Stimulated activated CD4-positive, alpha-beta T cell treated with anti-CD3 and anti-CD28 coated beads, TNF-alpha, amount 100 ng/mL, for 4 hours (primary cell): ENCODE measurements at places on chromosomes 5 and 9.

- no peak for DNase-seq
Measured at GRCh38 chr5:168327994-168328393, 36.5 kb downstream of the WWC1 start.

DNA sequence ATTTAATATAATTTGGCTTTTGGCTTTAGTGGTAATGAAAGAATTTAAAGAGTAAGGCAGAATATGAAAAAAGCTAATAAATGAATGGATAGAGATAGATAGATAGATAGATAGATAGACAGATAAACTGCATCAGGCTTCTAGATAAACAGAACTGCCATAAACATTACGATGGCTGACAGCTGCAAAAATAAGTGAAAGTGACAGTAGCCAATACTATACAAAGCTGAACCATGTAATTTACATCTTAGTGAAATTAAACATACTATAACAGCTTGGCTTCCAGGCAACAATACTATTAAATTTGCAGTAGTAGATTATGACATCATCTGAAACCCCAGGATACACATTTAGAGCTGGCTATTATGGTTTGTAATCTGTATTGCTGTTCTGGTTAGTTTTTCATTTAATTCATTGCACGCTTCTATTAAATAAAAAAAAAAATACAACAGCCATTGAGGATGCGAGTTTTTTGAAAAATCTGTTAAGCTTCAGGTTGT, 1354.8 kb downstream of the PTPRD start:
- DNase-seq, result no peak

DNA sequence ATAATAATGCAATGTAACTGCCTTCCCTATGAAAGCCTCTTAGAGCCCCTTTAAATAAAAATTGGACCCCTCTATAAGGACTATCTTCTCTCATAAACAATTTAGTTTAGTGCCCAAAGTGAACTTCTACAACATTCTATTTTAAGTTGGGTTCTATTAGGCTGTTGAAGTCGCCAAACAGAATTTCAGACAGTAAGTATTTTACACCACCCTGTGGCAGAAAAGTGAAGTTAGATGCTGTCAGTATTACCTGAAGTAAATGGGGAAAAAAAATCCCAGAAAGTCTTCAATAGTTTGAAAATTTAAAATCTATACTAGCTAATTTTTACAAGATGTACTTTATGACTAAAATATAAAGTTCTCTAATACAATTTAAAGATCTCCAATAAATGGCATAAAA, 29.5 kb downstream of the CAAP1 start:
- no peak for DNase-seq

GRCh38 chr5:171129308-171129707, 179.7 kb upstream of the TLX3 start:
- no peak for DNase-seq

GRCh38 chr9:8864545-8864896, 1064.9 kb upstream of the DMAC1 start:
- DNase-seq, result no peak

- no peak for DNase-seq
Measured at GRCh38 chr9:14437354-14438231, 123.7 kb upstream of the NFIB start.

DNA sequence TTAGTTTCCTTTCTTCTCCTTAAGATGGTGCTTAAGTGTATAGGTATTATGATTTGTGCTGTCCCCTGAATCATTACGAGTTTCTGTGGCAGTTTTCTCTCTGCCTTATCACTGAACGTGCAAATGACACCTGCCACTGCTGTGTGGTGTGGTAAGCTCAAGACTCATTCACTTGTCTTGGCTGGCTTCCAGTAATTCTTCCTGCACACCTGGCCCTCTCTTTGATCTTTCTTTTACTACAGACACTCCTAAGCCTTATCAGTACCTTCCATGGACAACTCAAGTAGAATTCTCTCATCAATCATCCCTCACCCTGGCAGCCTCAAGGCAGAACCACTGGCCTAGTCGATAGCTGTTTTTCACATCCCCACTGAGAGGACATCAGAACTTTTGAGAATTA, 82.6 kb upstream of the ADAMTS19 start:
- DNase-seq, result no peak

GRCh38 chr9:6944093-6944551, 186.3 kb downstream of the KDM4C start:
- DNase-seq, result no peak

- DNase-seq, result no peak
Measured at GRCh38 chr5:66425842-66426241, 170.4 kb upstream of the MAST4 start.

DNA sequence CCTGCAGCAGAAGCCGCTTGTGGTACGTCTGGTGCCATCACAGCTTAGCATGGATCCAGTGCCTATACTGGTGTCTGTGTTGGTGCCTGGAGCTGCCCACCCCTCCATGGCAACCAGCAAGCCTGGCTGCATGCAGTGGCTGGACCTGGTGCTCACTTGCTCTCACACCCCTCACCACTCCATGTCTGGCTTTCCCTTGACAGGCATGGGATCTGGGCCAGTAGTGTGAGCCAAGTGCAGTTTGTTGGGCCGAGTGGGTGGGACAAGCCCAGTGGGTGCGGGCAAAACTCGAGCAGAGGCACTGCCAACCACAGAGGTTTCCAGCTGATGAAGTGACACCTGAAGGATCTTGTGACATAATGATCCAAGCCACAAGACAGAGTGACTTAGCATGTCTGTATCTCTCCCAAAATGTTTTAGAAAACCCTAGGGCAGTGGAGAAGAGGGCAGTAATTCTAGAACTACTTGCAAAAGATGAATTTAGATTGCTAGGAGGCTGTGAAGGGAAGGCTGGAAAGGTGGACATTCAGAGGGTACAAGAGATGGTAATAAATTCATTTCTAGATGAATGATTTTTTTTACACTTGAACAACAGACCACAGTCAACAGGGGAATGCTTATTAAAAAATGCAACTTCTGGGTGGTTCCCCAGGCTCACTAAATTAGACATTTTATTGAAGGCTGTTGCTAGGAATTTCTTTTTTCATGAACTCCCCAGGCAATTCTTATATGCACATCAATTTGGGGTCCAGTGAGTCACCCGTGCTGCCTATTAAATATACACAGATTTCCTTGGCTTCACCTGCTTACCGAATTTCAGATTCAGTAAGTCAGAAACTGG, 660.3 kb downstream of the TLR4 start:
- no peak for DNase-seq

DNA sequence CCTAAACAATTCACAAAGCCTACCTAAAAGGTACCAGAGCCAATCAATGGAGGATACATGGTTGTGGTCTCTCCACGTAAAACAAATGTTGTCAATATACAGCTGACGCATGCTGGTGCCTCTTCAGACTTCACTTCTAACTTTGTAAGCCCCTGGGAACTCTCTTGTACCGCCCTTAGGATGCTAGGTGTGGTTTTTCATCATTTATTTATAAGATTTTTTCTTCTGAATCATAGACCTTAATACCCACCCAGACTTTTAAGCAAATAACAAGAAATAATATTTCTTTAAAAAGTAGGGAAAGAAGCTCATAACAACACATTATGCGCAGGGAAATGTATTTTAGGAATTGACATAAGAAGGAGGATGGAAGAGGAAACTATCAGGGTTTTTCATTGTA, 33.0 kb downstream of the SSBP2 start:
- no peak for DNase-seq

GRCh38 chr5:172540099-172540870, 86.0 kb upstream of the SH3PXD2B start:
- no peak for DNase-seq

- DNase-seq, result no peak
Measured at GRCh38 chr5:135108569-135108968, 74.5 kb upstream of the PITX1 start.
